Mesangial cell (primary cell): ENCODE measurements at places on chromosomes 1 and 21. TPM values are rescaled to one million over a fixed set of nuclear protein-coding genes. Genes with fewer than 3 reads are reported as not detected.

RALGPS2 gene
- 16.1 and 18.1 TPM in 2 replicates for total RNA-seq

PRKCZ gene
- total RNA-seq, result 18.7 and 36.4 TPM in 2 replicates

NMNAT2 gene
- total RNA-seq, result under 0.01 and 0.13 TPM in 2 replicates

SH2D2A gene
- 2.3 and 2.7 TPM in 2 replicates for total RNA-seq

LEMD1 gene
- total RNA-seq, result 3.8 TPM in 1 of 2 replicates, not detected in the other

CELF3 gene
- not detected in 2 replicates for total RNA-seq

SYPL2 gene
- 0.13 TPM in 1 of 2 replicates, not detected in the other for total RNA-seq
